ENCODE measurements at places on chromosomes 4 and X. TPM values are rescaled to one million over a fixed set of nuclear protein-coding genes. Genes with fewer than 3 reads are reported as not detected.

The MAGED2 gene
- polyA plus RNA-seq: 121 TPM

The SRPX gene
- polyA plus RNA-seq: 45.9 TPM

The TSPAN7 gene
- 86.9 TPM for polyA plus RNA-seq

The PDLIM3 gene
- polyA plus RNA-seq: 13.9 TPM

The RBMX2 gene
- 42.1 TPM for polyA plus RNA-seq

DNA sequence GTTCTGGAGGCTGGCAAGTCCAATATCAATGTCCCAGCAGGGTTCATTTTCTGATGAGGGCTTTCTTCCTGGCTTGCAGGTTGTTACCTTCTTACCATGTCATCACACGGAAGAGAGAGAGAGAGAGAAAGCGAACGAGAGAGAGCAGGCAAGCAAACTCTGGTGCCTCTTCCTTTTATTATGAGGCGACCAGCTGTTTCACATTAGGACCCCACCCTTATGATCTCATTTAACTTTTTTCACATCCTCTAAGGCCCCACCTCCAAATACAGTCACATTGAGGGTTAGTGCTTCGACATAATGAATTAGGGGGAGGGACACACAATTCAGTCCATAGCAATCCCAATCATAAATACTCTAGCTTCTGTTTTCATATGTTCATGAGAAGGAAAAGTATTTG lies 10.6 kb upstream of the GPR174 start:
- no peak for DNase-seq
- H3K4me3 ChIP-seq: no peak overlapping the region
- no peak overlapping the region for H3K27ac ChIP-seq
- no peaks in the 10 kb centered on the region for H3K4me1 ChIP-seq
- no peaks in the 10 kb centered on the region for H3K27me3 ChIP-seq

DNA sequence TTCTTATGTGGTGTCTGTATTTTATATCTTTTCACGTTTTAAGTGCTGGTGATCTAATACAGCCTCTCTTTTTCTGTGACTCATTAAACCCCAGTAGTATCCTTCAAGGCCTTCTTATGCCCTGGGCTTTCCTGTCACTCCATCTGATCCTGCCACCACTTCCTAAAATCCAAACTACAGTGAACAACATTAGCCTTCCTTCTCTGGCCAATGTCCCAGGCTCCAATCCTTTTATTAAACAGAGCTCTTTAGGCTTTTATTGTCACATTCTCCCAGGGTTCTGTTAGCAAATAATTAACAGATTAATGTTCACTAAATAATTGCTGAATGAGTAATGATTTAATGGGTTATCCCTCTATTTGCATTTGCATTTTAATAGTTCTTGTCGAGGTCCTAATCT lies 47.9 kb upstream of the ITM2A start:
- no peaks in the 10 kb centered on the region for H3K36me3 ChIP-seq
- H3K4me1 ChIP-seq: no peaks in the 10 kb centered on the region
- H3K4me3 ChIP-seq: no peak overlapping the region
- H3K27me3 ChIP-seq: peaks cover 17% of the 10 kb centered on the region

- no peaks in the 10 kb centered on the region for H3K36me3 ChIP-seq
- no peak for DNase-seq
- no peak overlapping the region for H3K27ac ChIP-seq
- no peak overlapping the region for H3K4me3 ChIP-seq
Measured at GRCh38 chr4:186592966-186593586, 37.7 kb upstream of the MTNR1A start.

- H3K36me3 ChIP-seq: no peaks in the 10 kb centered on the region
- no peaks in the 10 kb centered on the region for H3K27me3 ChIP-seq
- DNase-seq: no peak
- no peaks in the 10 kb centered on the region for H3K4me1 ChIP-seq
- no peak overlapping the region for H3K27ac ChIP-seq
Measured at GRCh38 chr4:113844369-113844768, 82.8 kb upstream of the CAMK2D start.

DNA sequence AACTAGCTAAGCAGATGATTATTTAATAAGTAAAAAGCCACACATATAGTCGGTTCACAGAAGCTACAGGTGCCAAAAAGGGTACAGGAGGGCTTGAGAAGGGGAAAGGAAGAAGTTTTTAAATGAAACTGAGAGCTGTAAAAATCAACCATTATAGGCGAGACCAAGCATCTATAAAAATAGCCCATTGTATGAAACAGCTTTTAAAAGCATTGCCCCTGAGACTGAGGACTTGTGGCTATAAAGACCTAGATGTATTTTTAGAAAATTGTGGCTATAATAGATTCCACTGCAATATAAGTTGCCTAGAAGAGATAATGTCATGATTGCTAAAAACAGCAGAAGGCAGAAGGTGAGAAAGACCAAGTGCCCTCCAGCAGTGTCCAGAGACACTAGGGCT lies 15.0 kb upstream of the TTC29 start:
- H3K4me3 ChIP-seq: no peak overlapping the region
- H3K27ac ChIP-seq: no peak overlapping the region
- H3K36me3 ChIP-seq: no peaks in the 10 kb centered on the region
- no peaks in the 10 kb centered on the region for H3K27me3 ChIP-seq
- no peak for DNase-seq

GRCh38 chrX:13047759-13048158 lies 3.3 kb upstream of the FAM9C start:
- H3K4me1 ChIP-seq: no peaks in the 10 kb centered on the region
- no peak overlapping the region for H3K27ac ChIP-seq
- H3K27me3 ChIP-seq: no peaks in the 10 kb centered on the region
- no peak for DNase-seq
- H3K36me3 ChIP-seq: no peaks in the 10 kb centered on the region
- no peak overlapping the region for H3K4me3 ChIP-seq

DNA sequence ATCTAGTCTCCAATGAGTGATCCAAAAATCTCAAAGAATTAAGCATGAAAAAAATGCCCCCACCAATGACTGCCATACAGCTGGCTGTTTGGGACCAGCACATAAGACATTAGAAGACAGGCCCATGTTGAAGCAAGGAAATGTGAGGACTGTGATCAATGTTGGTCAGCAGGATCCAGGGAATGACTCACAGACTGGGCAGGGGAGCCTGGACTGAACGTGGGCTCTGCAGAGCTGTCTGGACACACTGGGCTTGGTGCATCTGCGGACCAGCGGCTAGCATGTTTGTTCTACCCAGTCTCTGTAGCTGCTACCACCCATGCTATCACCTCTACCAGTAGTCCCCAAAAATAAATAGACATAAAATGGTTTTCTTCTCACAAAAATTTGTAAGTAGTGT lies 108.6 kb downstream of the PALLD start:
- H3K36me3 ChIP-seq: no peaks in the 10 kb centered on the region
- no peak overlapping the region for H3K27ac ChIP-seq
- DNase-seq: no peak

Measured in adrenal gland (tissue), 19 donors.